Activated T-cell treated with anti-CD3 and anti-CD28 coated beads, Interleukin-2, amount 50 U/mL, for 72 hours (primary cell): ENCODE measurements at places on chromosomes 13 and 19. TPM values are rescaled to one million over a fixed set of nuclear protein-coding genes. Genes with fewer than 3 reads are reported as not detected.
A peak's percentile ranks its signal among the peaks of the same experiment; 100 is the strongest.

Gene RNF225
- total RNA-seq: 1.5 TPM

Gene CD209
- total RNA-seq: not detected

Gene SYNGR4
- 0.34 TPM for total RNA-seq

Gene SOHLH2
- not detected for total RNA-seq

Gene ZNF584
- 10.4 TPM for total RNA-seq

Gene CYP4F12
- total RNA-seq: not detected

Gene LSR
- 41.1 TPM for total RNA-seq

Gene HOMER3
- total RNA-seq: 0.86 TPM

Gene SERTAD1
- 12.9 TPM for total RNA-seq

Gene ADAMTSL5
- total RNA-seq: 5.5 TPM

Gene C19orf73
- total RNA-seq: 2.2 TPM

DNA sequence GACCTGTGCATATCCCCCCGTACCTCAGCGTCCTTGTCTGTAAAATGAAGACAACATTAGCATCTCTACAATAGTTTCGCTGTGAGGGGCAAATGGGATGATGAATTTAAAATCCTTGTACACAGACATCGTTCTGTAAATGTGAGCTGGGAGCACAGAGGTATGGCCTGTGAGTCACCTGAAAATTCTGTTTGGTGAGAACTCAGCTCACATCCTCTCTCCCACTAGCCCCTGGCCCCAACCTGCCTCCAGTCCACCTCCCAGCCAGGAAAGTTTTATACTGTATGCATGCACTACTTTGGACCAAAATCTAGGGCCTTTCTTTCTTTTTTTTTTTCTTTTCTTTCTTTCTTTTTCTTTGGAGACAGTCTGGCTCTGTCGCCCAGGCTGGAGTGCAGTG lies 8.7 kb upstream of the IZUMO2 start:
- DNase-seq: no peak

- DNase-seq: no peak
These were observed 109.2 kb upstream of the MCF2L start for GRCh38 chr13:112859817-112860190.

DNA sequence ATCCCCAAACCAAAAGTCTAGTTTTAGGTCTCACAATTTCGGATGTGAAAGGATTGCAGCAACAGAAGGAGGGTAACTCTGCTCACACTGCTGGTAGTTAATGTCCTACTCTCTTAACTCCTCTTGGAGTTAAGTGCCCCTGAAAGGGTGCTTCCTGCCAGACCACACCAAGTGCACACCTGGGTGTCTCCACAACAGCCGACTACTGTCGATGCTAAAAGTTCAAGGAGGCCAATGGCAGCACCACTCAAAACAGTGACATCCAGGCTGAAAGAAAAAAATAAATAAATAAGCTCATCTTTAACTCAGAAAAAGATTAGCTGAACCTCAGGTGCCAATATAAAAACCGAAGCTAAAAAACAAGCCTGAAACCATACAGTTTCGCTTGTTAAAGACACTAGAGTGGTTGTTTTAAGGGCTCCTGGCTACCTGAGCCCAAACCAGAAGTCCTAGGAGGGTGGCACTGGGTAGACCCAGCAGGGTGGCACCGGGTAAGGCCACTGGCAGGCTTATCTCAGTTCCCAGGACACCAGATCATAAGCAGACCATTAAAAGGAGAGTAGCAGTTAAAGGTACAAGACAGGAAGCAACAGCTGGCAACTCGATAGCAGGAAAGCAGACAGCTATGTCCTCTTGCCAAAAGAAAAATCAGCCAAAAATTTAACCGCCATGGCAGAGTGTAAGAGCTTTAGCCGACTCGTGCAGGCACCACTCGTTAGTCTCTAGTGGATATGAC lies 39.3 kb downstream of the BRD4 start:
- no peak for DNase-seq

- DNase-seq: no peak
These were observed 361.5 kb upstream of the HTR2A start for GRCh38 chr13:47258384-47258783.

DNA sequence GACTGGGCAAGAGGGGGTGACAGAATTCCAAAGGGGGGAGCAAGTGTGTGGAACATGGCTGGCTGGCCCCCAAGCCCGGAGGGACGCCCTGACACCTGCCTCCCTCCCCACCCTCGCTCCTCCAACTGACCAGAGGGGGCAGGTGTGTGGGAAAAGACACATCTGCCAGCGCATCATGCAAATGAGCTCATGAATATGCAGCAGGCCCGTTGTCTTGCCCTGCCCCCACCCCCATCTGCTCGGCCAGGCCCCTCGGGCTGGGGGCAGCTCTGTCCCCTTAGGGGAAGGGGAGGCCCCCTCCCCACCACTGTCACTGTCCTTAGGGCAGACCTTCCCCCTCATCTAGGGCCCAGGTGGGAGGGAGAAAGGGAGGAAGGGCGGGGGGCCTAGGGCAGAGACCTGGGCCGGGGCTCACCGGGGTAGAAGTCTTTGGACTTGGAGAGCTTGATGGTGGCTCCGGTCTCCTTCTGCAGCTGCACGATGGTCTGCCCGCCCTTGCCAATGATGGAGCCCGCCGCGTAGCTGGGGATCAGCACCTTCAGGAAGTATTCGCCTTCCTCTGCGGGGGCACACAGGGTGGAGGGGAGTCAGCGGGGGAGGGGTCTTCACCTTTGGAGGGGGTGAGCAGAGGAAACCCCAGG lies 12.9 kb downstream of the NOVA2 start:
- no peak for DNase-seq

GRCh38 chr19:54179262-54179852 lies 6.4 kb upstream of the TMC4 start:
- DNase-seq: no peak

GRCh38 chr19:12521996-12522395 lies 29.3 kb downstream of the ZNF564 start:
- DNase-seq: no peak

- DNase-seq: peak; percentile 75
These were observed 335 bp upstream of the SOX1 start for GRCh38 chr13:112066624-112067004.

GRCh38 chr19:50844296-50844935 lies 10.3 kb upstream of the KLK3 start:
- no peak for DNase-seq

- peak; percentile 99 for DNase-seq
These were observed 8.2 kb upstream of the CIRBP start for GRCh38 chr19:1260749-1261537.

DNA sequence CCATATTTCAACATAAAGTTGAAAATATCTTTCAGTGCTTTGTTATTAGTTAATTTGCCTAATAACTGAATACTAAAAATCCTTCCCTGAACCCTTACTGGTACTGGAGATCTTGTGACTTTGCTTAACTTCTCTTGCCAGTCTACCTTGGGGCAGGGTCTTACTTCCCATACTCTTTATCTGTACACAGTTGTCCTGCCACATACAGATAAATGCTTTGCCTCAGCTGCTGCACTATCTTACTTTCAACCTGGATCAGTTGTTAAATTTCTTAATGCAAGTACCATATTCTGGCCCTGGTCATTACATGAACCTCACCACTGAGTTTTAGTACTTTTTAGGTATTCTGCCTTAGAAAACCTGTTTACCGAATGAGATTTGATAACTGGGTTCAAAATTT lies 107.6 kb downstream of the PIBF1 start:
- no peak for DNase-seq

DNA sequence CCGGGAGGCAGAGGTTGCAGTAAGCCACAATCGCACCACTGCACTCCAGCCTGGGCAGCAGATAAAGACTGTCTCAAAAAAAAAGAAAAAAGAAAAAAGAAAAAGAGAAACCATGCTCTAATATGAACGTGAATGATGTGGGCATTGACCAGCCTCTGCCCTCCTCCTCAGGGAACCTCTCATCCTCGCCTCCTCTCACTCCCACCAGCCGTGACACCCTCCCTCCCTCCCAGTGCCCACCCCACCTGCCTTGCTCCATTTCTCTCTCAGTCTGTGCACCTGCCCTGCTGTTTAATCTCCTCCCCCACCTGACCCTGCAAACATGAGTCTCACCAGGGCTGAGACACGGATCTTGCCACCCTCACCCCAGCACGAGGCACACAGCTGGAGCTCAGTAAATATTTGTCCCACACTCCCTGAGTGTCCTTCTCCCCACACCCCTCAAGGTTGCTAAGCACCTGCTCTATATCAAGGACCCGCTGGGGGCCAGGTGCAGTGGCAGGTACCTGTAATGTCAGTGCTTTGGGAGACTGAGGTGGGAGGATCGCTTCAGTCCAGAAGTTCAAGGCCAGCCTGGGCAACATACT lies 7.5 kb upstream of the BCAT2 start:
- DNase-seq: no peak

- no peak for DNase-seq
These were observed 20.9 kb upstream of the MATK start for GRCh38 chr19:3807131-3807480.

DNA sequence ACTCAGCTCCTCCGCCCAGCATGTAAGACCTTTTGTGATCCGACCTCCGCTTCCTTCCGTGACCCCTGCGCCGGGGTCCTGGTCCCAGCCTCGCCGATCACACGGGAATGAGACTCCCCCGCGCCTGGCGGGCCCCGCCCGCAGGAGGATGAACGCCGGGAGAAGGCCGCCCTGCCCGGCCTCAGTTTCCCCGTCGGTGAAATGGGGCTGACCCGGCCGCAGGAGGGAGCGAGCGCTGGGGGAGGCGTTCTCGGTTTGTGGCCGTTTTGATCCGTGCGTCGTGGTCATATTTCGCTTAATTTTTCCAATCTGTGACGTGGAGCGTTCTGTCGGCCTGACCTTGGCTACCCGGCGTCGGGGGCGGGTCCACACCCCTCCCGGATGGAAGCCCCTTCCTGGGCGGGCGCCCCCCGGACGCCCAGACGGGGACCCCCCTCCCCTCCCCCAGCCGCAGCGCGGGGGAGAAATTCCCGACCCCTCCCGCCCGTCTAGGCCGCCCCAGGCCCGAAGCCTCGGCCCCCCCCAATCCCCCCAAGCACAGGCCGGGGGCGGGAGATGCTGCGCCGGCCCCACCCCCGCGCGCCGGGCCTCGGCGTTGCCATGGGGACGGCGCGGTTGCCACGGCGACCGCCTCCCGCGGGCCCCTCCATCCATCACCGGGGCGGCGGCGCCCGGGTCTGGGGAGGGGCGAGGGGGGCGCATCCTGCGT lies 11.1 kb downstream of the PALM start:
- no peak for DNase-seq

GRCh38 chr13:33612641-33613638 lies 205.0 kb upstream of the RFC3 start:
- peak; percentile 45 for DNase-seq

GRCh38 chr19:51698296-51698695 lies 5.2 kb downstream of the SPACA6 start:
- DNase-seq: no peak

- DNase-seq: no peak
These were observed 1162.3 kb downstream of the SLITRK1 start for GRCh38 chr13:82719987-82720386.
